ENCODE measurements at places on chromosomes 2 and 18.

DNA sequence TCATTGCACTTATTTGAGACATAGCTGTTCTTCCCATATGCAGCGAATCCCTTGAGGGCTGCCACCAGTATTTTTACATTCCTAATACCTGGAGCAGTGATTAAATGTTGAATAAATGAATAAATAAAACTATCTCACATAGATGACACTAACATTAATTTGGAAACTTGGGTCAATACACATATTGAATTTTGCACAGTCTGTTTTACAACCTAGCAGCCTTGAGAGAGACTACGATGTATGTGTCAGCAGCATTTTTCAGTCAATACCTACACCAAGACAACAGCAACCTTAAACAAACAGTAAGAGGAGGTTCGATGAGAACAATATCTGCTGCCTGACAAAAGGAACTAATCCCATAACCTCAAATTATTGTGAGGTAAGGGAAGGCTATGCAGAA, 53.4 kb downstream of the NBAS start:
- no peak for DNase-seq

DNA sequence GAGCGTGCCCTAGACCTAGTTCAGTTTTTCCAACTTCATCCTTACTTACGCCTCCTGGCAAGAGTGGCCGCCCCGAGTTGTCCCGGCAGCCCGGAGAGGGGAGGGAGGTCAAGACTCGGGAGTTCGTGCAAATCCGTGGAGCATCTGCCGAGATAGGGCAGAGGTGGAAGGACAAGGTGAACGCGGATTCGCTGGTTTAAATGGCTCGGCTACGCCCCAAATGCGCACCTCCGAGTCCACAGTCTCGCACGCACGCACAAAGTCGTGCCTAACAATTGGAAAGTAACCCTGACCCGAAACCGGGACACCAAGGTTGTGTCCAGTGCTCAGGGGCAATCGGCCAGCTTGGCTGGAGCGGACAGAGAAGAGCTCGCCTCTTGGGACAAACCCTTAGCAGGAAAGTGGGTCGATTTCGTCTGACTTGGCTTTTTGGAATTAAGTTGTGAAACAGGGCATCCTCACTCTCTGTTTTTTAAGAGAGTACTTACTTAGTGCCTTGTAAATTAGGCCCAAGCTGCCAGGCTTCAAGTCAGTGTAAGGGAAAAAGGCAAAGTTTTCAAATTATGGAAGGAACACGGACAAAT, 726 bp upstream of the SS18 start:
- peak; percentile 12 for DNase-seq

- no peak for DNase-seq
Measured at GRCh38 chr18:73827801-73828200, 319.8 kb downstream of the FBXO15 start.

DNA sequence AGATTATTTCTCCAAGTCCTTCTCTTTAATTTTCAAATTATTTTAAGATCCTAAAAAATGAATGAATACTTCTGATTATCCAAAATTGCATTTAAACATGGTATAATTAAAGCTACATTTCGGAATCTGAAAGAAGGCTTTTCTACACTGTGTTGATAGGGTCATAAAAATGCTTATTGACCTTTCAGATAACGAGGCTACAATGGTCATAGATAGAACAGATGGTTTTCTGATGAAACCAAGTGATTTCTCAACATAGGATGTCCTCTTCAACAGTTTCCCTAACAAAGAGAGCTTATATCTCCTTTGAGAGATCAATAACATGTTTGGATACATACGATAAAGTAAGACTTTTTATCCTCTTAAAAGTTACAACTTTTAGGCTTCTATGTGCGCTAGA, 201.1 kb downstream of the PTH2R start:
- DNase-seq, result no peak

DNA sequence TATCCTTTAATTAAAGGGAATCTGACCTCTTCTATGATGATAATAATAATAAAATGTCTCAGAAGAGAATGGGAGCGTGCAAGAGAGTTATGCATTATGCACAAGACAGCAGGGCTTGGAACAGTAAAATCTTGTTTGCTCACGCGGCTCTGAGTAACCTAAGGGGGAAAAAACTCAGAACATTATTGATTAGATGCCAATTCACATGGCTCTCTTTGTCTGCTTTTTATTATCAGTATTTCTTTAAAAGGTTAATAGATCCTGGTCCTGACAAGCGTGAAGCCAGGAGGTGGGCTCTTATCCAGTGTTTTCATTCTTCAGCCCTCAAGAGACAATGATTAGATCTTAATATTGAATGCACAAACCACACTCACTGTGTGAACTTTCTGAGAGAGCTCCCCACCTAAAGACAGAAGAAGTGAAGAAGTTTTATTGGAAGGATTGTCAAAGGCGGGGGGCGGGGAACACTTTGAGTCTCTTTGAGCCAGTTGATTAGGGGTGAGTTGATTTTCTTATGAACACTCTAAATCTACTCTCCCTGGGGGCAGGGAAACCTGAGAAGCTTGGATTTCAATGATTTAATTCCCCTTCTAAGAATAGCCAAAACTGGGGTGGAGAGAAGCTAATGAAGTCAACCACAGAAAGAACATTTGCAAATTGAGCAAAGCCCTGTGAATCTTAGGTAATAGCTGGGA, 127.5 kb upstream of the CTAGE1 start:
- no peak for DNase-seq

- no peak for DNase-seq
Measured at GRCh38 chr18:57311472-57311871, 40.9 kb upstream of the ST8SIA3 start.

DNA sequence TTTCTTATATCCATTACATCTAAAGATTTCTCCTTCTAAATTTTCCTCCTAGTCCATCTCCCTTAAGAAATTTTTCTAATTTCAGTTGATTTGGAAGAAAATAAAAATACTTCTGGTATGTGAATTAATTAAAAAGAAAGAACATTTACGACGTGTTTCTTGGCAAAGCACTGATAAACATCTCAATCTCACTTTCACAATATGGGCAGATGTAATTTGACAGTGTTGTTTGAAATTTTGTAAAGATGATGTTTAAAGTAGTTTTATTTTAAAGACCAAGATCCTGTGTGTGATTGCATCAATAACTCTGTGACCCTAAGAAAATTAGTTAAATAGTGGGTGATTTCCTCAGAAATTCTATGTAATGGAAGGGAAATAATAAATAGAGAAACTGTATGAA, 510.0 kb downstream of the PARD3B start:
- no peak for DNase-seq

- no peak for DNase-seq
Measured at GRCh38 chr2:121625953-121626352, 23.3 kb downstream of the CLASP1 start.

GRCh38 chr2:215658635-215659305, 222.9 kb upstream of the FN1 start:
- DNase-seq, result no peak

- no peak for DNase-seq
Measured at GRCh38 chr2:108591163-108591562, 56.9 kb downstream of the LIMS1 start.

DNA sequence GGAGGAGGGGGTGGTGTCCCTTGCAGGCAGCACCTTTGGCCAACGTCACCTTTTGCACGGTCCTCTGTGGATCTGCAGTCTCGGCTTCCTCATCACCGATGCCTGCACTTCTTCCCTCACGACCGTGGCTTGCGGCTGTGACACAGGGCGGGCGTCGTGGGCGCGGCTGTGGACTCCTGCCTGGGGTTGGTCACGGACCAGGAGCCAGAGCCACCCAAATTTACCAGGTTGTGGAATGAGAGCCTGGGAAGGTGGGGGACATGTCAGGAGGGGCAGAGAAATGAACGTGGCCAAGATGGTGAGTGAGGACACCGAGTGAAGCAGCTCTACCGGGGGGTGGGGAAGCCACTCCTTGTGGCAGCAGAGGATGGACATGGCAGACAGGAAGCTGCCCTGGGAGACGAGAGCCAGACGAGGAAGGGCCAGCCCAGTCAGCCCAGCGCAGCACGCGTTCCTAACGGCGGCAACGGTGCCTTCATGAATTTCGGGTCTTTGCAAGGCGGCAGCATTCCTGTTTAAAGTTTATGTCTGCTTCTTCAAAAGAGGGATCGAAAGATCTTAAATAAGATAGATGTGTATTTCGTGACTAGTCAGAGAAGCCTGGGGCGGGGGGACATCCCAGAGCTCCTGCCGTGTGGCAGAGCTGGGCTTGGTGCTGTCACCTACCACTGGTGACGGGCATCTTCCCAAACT, 84.2 kb downstream of the LRRFIP1 start:
- no peak for DNase-seq

DNA sequence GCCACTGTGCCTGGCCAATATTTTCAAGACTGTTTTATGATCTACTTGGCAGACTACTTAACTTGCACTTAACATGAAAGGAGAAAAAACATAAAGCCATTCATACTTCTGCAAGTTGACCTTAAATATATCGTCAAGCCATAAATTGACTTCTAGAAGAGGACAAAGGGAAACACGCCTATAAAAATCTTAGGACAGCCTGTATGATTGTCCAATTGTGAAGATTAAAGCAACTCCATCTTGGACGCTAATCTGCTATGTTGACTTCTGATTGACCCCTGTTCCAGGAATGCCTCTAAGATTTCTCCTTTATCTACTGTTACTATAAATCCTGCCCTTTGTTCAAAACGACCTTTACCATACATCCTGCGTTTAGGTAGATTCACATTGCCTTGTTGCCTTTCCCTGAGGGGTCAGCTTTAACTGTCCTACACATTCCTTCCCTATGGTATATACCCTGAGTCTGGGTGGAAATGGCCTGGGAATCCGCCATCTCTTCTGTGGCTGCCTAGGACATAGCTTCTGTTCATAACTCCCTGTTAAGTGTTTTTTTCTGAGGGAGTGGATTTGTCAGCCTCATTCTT, 40.2 kb upstream of the SLC35F5 start:
- no peak for DNase-seq

All from stimulated activated CD8-positive, alpha-beta memory T cell treated with anti-CD3 and anti-CD28 coated beads, Interleukin-4, amount 100 ng/mL, for 4 hours (primary cell).